ENCODE measurements at places on chromosomes 13 and 19. TPM values are rescaled to one million over a fixed set of nuclear protein-coding genes. Genes with fewer than 3 reads are reported as not detected.

The C3 gene
- total RNA-seq, result 1.1 TPM

The FPR2 gene
- not detected for total RNA-seq

The KLK14 gene
- not detected for total RNA-seq

The PPFIA3 gene
- total RNA-seq, result 3.9 TPM

The OR7D2 gene
- total RNA-seq, result 0.10 TPM

The PNMA8B gene
- 0.05 TPM for total RNA-seq

The SWSAP1 gene
- total RNA-seq, result 3.9 TPM

The IL4I1 gene
- 24.2 TPM for total RNA-seq

The FKRP gene
- 24.8 TPM for total RNA-seq

The ZNF773 gene
- 1.7 TPM for total RNA-seq

The RDH8 gene
- total RNA-seq, result not detected
